LoVo (cell line): ENCODE measurements at places on chromosomes 3 and 15.

DNA sequence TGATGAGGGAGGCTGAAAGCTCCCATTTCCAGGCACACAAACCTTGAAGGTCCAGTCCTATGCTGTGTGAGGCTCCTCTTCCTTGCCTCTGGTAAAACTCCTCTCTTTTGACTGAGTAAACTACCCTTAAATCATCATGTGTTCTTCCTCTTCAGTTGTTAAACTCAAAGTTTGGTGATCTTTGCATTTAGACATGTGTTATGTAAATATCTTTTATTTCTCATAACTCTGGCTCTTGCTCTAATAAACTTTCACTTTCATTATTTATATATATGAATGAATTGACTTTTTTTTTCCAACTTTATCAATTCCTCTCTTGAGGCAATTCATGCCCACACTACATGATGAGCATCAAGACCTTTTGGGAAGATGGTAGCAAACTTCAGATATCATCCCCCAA, 26.6 kb downstream of the SUCNR1 start:
- no peak for DNase-seq

DNA sequence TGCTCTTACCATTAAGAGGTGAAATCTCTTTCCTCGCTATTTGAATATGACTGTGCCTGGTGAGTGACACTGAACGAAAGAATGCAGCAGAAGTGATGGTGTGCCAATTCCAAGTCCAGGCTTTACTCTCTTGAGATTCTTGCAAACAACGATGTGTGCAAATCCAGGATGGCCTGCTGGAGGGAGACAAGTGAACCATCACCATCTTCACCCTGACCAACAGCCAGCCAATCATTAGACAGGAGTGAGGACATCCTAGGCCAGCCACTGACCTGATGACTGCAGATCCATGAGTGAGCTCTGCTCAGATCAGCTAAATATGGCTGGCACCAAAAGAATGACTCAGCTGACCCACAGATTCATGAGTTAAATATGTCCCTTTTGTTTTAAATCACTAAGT, 878.0 kb downstream of the PDCD6IP start:
- no peak for DNase-seq

- DNase-seq, result no peak
Measured at GRCh38 chr15:70051948-70052633, 45.6 kb downstream of the TLE3 start.

DNA sequence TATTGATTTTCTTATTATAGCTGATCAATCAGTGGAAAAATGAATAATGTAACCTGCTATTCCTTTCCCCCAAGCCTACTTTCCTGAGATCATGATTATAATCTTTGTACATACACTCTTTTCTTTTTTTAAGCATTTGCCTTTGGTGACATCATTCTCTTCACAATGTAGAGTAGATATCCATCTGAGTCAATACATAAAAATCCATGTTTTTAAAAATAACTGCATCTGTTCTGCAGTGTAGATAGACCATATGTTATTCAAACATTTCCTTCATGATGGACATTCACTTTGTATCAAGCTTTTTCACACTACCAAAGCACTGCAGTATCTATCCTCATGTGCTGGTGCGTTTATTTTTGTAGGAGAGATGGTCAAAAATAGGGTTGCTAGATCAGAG, 211.1 kb downstream of the PTPRG start:
- DNase-seq, result no peak

- no peak for DNase-seq
Measured at GRCh38 chr3:24017305-24017704, 72.2 kb downstream of the NR1D2 start.

- DNase-seq, result peak; percentile 76
Measured at GRCh38 chr3:177300039-177300833, 103.0 kb upstream of the TBL1XR1 start.

GRCh38 chr15:93987068-93987467, 244.3 kb upstream of the MCTP2 start:
- DNase-seq, result no peak

- DNase-seq, result no peak
Measured at GRCh38 chr15:96328181-96328876, 2.2 kb upstream of the NR2F2 start.
